ENCODE measurements at places on chromosomes 5 and 9. TPM values are rescaled to one million over a fixed set of nuclear protein-coding genes. Genes with fewer than 3 reads are reported as not detected.

OMD gene
- not detected for total RNA-seq

PCDHGB7 gene
- total RNA-seq, result 0.23 TPM

CCNJL gene
- total RNA-seq, result not detected

HTR4 gene
- not detected for total RNA-seq

PRDM12 gene
- 0.28 TPM for total RNA-seq

N4BP3 gene
- total RNA-seq, result 3.4 TPM

SEMA4D gene
- 317 TPM for total RNA-seq

Data from activated T-helper 2 cell treated with anti-CD3 and anti-CD28 coated beads, Interferon-gamma antibody, Interleukin-2, Interleukin-4, amounts not matched to agents 10 μg/mL and 5 μg/mL and 100 μg/mL, durations not matched to agents 14 hours and 24 hours and 36 hours (primary cell).